ENCODE measurements at places on chromosomes 1 and 21.

GRCh38 chr1:229972600-229973296, 94.3 kb upstream of the GALNT2 start:
- no peak for DNase-seq

- DNase-seq, result no peak
Observed at GRCh38 chr1:166053395-166053794, 113.4 kb downstream of the FAM78B start.

DNA sequence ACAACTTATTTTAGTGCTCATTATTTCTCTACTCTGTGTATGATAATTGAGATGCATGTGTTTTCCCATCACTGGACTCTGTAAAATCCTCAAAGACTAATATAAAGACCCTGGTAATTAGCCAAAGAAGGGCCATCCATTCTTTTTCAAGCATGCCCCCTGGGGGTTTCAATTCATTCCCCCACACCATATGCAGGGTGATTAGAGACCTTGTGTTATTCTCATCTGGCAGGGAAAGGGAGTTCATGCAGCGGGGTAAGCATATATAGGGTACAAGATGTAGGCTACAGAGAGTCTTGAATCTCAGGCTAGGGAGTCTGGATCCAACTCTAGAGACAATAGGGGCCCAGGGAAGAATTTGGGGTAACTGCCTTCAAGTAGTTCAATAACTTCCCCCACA, 166.5 kb downstream of the TNR start:
- DNase-seq, result no peak

DNA sequence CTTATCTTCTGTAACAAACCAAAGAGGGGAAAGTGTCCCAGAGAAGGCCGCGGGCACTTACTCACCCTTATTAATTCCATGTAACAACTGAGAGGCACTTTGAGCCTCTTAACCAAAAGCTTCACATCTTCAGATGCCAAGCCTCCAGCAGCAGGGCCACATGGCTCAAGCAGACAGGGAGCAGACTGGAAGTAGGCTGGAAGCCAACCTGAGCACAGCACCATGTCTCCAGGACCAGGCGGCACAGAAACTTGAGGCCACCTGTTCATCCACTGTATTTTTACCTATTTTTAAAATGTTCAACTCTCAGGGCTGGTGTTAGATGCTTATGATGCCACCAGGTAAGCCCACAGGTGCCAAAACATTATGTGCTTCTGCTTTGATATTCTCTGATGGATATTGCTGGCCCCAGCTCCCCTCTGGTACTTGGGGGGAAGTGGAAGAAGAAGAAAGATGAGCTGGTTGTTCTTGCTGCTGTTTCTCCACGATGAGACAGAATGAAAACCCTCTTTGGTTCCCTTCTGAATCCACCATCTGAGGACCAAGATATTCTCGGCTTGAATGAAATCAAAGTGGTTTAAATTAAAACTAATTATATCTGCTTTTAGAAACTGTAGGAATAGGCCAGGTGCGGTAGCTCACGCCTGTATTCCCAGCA, 30.6 kb upstream of the SDE2 start:
- no peak for DNase-seq

DNA sequence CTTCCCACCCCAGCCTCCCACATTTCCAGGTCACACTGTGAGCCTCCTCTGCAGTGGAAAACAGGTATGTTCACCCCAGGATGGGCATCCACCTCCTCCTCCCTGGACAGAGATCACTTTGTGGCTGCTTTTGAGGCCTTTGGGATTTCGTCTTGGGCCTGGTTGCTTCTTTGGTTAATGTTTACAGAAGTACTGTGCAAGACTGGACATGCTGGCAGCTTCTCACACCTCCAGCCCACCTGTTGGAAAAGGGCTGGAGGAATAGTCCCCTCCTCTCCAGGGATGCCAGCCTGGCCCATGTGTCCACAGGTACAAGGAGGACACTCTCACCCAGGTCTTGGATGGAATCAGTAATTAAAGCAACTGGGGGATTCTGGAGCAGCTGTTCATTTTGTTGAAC, 56.1 kb downstream of the KAZN start:
- DNase-seq, result no peak

DNA sequence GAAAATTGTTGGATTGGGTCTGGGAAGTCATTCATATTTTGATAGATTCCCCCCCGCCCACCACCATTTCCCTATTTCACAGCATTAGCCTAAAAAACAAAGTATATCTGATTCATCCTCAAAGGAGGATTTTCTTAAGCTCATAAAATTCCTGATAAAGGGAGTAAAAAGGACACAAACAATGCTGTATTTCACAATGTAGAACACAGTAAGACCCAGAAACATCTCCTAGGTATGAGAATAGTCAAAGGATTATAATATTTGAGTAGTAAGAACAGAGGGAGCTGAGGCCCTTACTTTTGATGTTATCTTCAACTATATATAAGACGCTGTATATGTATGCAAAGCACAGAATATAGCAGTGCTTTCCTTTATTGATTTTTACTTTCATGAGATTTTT, 225.3 kb downstream of the TGFB2 start:
- DNase-seq, result no peak

DNA sequence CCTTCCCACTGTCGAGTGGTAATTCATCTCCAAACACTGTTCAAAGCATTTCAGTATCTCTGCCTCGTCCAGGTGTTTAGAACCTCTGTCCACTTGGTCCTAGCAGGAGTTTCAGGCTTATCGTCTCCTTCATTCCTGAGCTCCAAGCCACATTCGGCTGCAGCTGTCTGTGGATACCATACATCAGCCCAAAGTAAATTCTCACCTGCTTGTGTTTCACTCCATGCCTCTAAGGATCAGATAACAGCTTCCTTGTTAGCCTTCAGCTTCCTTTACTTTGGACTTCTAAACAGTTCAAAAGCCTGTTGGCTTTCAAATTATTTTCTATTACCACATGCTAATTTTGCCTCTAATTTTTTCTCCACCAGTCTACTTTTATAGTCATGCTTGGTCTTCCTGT, 219.0 kb upstream of the L1TD1 start:
- DNase-seq, result no peak

DNA sequence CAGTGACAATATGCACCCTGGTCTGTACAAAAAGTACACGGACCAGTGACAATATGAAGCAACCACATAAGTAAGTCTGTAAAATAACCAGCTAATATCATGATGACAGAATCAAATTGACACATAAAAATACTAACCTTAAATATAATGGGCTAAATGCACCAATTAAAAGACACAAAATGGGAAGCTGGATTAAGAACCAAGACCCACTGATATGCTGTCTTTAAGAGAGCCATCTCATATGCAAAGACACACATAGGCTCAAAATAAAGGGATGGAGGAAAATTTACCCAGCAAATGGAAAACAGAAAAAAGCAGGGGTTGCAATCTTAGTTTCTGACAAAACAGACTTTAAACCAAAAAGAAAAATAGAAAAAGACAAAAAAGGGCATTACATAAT, 70.4 kb upstream of the VCAM1 start:
- DNase-seq, result no peak

GRCh38 chr1:91651661-91652071, 151.0 kb downstream of the CDC7 start:
- DNase-seq, result peak; percentile 84

Data from skeletal muscle cell (primary cell).